NCI-H187 treated with DMSO at 0.1 percent for 48 hours (cell line): ENCODE measurements at places on chromosomes 12 and 14.

DNA sequence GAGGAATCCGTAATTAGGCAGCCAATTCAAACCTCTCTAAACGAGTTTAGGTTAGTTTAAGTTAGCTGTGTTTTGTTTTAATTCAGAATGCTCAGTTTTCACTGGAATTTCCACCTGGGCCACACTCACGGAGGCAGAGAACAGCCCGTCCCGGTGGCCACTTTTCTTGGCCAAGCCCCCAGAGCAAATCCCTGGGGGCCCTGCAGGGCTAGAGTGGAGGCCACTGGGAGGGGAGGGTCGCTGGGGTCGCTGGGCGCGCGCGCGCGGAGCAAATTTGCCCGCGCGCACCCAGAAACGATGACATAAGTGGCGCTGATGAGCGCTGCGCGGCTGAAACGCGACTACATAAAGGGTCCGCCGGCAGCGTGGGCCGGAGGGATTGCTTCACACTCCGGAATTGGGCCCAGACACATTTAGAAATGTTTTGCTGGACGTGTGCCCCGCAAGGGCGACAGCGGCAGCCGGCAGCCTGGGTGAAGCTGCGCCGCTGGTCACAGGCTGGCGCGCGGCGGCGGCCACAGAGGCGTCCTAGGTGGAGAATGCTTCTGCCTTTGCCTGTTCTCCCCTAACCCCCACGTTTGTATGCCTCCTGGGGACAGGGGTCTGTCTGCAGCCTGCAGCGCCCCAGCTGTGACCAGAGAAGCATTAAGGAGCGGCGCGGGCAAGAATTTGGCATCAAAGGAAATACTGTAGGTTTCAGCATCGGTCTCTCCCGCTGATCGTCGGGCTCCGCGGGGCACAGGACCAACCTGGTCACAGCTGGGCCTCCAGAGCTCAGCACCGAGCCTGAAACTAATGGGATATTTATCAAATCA, 37.9 kb upstream of the TBX5 start:
- DNase-seq, result no peak

GRCh38 chr12:131795690-131796410, 32.3 kb upstream of the MMP17 start:
- no peak for DNase-seq

GRCh38 chr14:56194042-56194441, 75.8 kb downstream of the PELI2 start:
- DNase-seq, result no peak

- DNase-seq, result no peak
Observed at GRCh38 chr14:35573911-35574310, 39.9 kb downstream of the INSM2 start.

GRCh38 chr12:9869307-9870161, at the start of gene CLEC2B:
TSS of gene CLEC2B (minus strand) at chr12:9869354.
- DNase-seq, result no peak
